ENCODE measurements at places on chromosomes 16 and 17.

- no peak for DNase-seq
- no peaks in the 10 kb centered on the region for H3K4me1 ChIP-seq
- no peak overlapping the region for H3K4me3 ChIP-seq
- no peaks in the 10 kb centered on the region for H3K27me3 ChIP-seq
Observed at GRCh38 chr16:23433261-23433920, 19.6 kb downstream of the COG7 start.

GRCh38 chr16:47144559-47144877, 773 bp upstream of the NETO2 start:
- H3K27me3 ChIP-seq = peaks cover 33% of the 10 kb centered on the region
- H3K27ac ChIP-seq = no peak overlapping the region
- H3K4me3 ChIP-seq = peak overlapping the region; percentile 68
- H3K36me3 ChIP-seq = no peaks in the 10 kb centered on the region

DNA sequence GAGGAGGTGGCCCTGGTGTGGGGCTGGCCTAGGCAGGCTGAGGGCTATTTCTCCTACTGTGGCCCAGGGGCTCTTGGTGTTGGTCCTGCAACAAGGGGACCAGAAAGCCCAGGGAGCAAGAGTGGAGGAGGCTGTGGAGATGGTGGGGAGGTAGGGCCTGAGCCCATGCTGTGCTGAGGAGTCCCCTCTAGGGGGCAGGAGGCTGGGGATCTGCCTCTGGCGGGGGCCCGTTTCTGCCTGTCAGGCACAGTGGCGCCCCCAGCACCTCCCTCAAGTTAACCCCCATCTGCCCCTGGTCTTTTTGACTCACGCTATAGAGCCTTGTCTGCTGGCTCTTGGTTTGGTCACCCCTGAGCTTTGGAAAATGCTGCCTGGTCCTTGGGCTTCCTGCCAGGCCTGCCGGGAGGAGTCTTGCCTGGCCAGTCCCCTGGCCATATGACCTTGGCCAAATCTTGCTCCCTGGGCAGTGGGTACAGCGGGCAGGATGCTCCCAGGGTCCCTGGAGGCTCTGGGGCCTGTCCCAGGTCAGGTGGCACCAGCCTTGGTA, 5.9 kb downstream of the BAIAP2 start:
- H3K27ac ChIP-seq = no peak overlapping the region
- H3K4me3 ChIP-seq = no peak overlapping the region
- H3K36me3 ChIP-seq = no peaks in the 10 kb centered on the region
- H3K4me1 ChIP-seq = peaks cover 4% of the 10 kb centered on the region

- no peak overlapping the region for H3K27ac ChIP-seq
- no peaks in the 10 kb centered on the region for H3K4me1 ChIP-seq
- H3K27me3 ChIP-seq = no peaks in the 10 kb centered on the region
- no peak for DNase-seq
- H3K36me3 ChIP-seq = no peaks in the 10 kb centered on the region
- H3K4me3 ChIP-seq = no peak overlapping the region
Observed at GRCh38 chr17:11506635-11507034, 91.6 kb upstream of the DNAH9 start.

GRCh38 chr17:35373984-35374765, 754 bp upstream of the SLFN11 start:
- peak overlapping the region; percentile 99 for H3K4me3 ChIP-seq
- peaks cover 52% of the 10 kb centered on the region for H3K4me1 ChIP-seq
- peak; percentile 61 for DNase-seq
- H3K27ac ChIP-seq = peak overlapping the region; percentile 98

DNA sequence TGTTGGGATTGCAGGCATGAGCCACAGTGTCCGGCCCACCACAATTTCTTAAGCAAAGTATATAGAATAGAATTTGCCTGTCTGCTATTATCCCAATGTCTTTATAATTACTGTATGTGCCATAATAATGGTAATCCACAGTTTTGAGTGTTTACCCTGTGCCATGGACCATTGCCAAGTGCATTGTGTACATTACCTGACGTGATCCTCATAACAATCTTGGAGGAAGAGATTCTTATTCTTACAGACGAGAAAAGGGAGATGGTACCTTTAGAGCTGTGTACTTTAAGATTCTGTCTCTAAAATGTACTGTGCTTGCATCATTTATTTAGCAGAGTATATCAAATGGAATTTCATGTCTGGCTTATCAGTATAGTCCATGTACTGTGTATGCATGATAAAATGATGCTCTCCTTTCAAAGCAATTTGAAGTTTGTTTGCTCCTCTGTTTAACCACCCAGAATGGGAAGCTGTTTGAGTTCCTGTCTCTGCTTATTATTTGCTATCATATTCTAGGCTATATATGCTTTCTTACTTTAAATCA, 13.8 kb upstream of the CDR2 start:
- DNase-seq = no peak
- H3K27me3 ChIP-seq = no peaks in the 10 kb centered on the region
- H3K36me3 ChIP-seq = no peaks in the 10 kb centered on the region
- H3K4me3 ChIP-seq = no peak overlapping the region
- H3K27ac ChIP-seq = no peak overlapping the region
- H3K4me1 ChIP-seq = no peaks in the 10 kb centered on the region

DNA sequence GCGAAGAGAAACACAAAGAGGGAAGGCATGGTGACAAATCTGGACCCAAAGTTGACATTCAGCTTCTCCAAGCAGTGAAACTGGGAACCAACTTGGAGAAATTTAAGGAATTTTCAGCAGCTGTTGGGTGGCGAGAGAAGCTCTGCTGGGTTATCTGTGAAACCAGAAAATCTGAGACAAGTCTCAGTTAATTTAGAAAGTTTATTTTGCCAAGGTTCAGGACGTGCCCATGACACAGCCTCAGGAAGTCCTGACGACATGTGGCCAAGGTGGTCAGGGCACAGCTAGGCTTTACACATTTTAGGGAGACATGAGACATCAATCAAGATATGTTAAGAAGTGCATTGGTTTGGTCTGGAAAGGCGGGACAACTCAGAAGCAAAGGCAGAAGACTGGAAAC, 11.2 kb upstream of the CD300LF start:
- peaks cover 9% of the 10 kb centered on the region for H3K4me1 ChIP-seq
- no peak for DNase-seq
- no peak overlapping the region for H3K4me3 ChIP-seq
- no peak overlapping the region for H3K27ac ChIP-seq
- no peaks in the 10 kb centered on the region for H3K36me3 ChIP-seq

- H3K4me1 ChIP-seq = no peaks in the 10 kb centered on the region
- H3K27me3 ChIP-seq = no peaks in the 10 kb centered on the region
- H3K36me3 ChIP-seq = no peaks in the 10 kb centered on the region
- no peak overlapping the region for H3K27ac ChIP-seq
- DNase-seq = no peak
- no peak overlapping the region for H3K4me3 ChIP-seq
Observed at GRCh38 chr17:11628374-11628773, 30.1 kb downstream of the DNAH9 start.

GRCh38 chr16:75742424-75743047, 16.2 kb upstream of the CPHXL start:
- no peak for DNase-seq
- H3K4me3 ChIP-seq = no peak overlapping the region
- H3K27me3 ChIP-seq = peaks cover 10% of the 10 kb centered on the region
- no peaks in the 10 kb centered on the region for H3K4me1 ChIP-seq

Measured in activated CD8-positive, alpha-beta T cell treated with anti-CD3 and anti-CD28 coated beads, Interleukin-2, amount 10 ng/mL, durations not matched to agents 7 days and 5 days (primary cell).